ENCODE measurements at places on chromosomes 1 and 21.

GRCh38 chr1:55529017-55529416 lies 313.9 kb upstream of the USP24 start:
- DNase-seq, result no peak

GRCh38 chr1:224959115-224959514 lies 29.6 kb downstream of the DNAH14 start:
- no peak for DNase-seq

GRCh38 chr1:106536741-106537140 lies 519.7 kb upstream of the PRMT6 start:
- no peak for DNase-seq

GRCh38 chr1:237562242-237562823 lies 328.4 kb downstream of the ZP4 start:
- no peak for DNase-seq

- no peak for DNase-seq
Measured at GRCh38 chr1:194930132-194930531, 1678.1 kb downstream of the KCNT2 start.

DNA sequence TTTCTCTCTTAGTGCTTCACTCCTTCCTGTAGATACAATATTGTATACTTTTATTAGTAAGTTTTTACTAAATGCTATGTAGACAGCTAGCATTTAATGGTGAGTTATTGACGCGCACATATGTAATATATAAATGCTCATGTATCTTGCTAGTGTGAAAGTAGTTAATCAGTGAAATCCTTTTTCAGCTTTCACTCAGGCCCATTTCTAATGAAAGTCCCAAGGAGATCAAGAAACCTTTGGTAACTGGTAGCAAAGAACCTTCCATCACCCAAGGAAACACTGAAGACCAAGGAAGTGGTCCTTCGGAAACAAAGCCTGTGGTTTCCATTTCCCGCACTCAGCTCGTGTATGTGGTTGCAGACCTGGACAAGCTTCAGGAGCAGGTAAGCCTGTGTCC lies 27.2 kb downstream of the AGT start:
- no peak for DNase-seq

DNA sequence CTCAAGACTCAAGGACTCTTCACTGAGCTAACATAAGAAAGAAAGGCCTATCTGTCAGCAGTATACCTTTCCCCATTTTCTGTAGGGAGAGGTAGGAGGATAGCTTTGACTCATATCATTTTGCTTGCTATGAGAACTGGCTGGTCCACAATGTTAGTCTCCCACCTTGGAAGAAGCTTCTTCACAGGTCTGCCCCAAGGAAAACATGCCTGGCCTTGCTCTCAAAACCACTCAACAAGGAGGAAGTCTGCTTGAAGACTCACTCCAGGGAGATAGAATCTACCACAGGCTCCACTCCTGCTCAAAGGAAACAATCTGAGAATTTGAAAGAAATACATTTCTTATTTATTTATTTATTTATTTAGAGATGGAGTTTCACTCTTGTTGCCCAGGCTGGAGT lies 29.5 kb upstream of the LAMC1 start:
- no peak for DNase-seq

- DNase-seq, result no peak
Measured at GRCh38 chr1:147076442-147076841, 95.8 kb downstream of the PRKAB2 start.

DNA sequence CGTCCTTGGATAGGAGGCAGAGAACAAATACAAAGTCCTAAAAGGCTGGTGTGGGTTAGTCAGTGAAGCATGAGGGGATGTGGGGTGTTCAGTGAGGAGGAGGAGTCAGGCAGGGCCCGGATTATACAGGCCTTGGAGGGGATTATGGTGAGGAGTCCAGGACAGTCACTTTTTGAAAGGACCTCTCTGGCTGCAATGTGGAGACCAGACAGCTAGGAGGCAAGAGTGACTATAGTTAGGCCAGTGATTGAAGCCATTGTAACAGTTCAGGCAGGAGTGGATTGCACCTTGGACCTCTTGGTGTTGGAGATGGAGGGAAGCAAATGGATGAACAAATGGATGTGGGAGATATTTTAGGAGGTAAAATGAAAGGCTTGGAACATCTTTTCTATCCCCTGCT lies 115.8 kb downstream of the C1orf94 start:
- DNase-seq, result no peak
